ENCODE measurements at places on chromosomes 16 and 17.
A peak's percentile ranks its signal among the peaks of the same experiment; 100 is the strongest.

DNA sequence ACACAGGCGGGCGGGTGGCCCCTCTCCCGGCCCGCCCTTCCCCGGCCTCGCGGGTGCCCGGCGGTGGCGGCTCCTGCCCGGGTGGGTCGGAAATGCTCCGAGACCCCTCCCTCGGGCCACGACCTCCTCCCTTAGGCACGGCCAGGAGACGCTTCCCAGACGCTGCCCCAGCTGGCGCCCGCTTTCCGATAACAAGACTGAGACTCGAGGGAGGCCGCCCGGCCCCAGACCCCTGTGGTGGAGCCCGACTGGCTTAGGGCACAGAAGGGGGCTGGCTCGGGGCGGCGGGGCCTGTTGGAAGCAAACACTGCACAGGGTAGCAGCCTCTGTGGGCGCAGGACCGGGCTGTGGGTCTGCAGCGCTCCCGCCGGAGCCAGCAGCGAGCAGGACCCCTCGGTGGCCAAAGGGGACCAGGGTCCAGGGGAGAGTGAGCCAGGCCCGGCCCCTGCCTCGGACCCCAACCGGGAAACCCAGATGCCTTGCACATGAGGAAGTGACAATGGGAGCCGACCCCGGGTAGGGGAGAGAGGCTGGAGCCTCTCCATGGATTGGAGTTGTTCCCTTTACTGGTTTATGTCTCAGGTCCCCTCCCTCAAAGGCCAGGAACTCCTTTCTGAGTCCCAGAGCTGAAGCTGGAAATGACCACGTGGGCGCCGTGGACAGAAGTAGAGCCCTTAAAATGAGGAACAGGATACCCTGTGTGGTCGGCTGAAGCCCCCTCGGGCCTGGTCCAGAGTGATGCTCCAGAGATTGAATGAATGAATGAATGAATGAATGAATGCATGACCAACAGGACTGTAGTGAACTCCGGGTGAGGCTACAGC, 19.8 kb upstream of the ADCY7 start:
- DNase-seq, result no peak

DNA sequence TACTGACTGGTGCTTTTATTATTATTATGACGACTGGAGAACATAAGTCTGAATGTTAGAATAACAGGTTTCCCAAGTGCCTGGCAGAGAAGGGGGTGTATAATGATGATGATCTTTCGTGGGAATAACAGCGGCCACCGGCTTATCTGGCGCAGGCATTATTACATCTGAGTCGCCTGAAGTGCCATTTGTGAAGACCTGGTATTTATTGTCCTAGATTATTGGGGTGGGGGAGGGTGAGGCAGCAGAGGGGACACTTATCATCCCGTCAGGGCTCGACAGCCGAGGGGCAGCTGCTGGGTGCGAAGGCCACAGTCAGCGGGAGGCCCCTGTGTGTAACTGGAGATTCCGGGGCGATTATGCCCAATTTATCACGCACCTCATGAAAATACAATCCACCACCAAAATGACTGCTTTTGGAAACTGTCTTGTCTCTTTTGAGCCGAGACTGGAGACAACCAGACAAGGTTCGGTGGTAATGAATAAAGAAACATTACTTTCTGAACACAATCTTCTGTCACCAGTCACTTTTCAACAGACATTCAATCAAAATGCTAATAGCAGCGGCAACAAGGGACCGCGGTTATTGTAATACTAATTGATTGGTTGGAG, 199.3 kb downstream of the CCDC182 start:
- DNase-seq, result no peak

DNA sequence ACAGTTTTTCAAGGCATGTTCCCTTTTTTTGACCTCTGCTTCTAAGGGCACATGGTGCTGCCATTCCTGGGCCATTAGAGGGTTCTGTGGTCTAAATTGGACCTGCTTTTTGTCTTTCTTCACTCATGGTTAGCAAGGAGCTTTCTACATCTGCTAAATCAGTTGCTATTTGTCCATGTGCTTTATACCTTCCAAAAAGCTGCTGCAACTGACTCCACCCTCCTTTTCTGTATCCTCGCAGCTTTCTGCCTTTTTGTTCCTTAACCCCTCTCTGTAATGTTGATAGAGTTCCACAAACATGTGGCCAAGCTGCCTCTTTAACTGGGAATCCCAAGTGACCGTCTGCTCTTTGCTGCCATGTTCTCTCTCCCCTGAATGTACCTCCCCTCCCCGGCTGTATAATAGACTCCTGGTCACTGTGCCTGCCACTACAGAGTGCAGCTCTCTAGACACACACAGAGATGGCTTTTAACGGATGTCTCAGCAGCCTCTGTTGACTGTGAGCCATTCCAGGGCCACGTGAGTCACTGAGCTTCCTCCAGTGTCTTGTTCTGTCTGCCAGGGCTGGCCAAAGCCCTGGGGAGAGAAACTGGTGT, 57.4 kb upstream of the TEKT3 start:
- no peak for DNase-seq

DNA sequence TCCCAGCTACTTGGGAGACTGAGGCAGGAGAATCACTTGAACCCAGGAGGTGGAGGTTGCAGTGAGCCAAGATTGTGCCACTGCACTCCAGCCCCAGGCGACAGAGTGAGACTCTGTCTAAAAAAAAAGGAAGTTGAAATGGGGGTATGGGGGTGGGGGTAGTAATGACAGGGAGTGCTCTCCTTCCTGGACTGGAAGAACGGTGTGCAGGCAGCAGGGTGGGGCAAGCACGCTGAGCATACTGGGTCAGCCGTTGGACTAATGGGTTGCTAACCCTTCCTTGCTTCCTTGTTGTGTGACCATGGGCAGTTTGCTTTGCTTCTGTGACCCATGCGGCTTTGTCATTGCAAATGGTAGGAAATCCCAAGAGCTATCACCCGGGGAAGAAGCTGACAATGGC, 16.5 kb downstream of the KATNIP start:
- no peak for DNase-seq

GRCh38 chr16:64162613-64163375, 959.1 kb downstream of the CDH11 start:
- no peak for DNase-seq

GRCh38 chr17:35521150-35521549, 16.3 kb downstream of the SLFN12L start:
- no peak for DNase-seq

DNA sequence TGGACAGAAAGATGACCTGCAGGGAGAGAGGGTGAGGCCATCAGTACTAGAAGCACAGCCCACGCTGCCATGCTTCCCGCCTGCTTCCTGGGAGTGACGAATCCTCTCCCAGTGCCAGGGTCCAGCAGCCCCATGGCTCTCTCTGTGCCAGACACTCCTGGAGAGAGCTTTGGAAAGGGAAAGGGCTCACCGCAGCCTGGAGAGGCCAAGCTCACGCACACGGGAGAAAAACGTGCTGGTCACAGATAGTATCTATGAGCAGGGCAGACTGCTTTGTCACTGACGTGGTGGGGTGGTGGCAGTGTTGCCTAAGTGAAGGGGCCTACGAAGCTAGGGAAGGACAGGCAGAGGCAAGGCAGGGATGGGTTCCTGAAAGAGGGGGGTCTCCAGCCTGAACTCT, 5.4 kb downstream of the WBP2 start:
- DNase-seq, result no peak

- no peak for DNase-seq
Observed at GRCh38 chr17:66455060-66455459, 152.6 kb downstream of the PRKCA start.

- DNase-seq, result peak; percentile 92
Observed at GRCh38 chr17:43546319-43547188, at the start of gene ETV4. ETV4 (minus strand) TSS chr17:43546340; CDS start chr17:43545617, 723 bp downstream.

DNA sequence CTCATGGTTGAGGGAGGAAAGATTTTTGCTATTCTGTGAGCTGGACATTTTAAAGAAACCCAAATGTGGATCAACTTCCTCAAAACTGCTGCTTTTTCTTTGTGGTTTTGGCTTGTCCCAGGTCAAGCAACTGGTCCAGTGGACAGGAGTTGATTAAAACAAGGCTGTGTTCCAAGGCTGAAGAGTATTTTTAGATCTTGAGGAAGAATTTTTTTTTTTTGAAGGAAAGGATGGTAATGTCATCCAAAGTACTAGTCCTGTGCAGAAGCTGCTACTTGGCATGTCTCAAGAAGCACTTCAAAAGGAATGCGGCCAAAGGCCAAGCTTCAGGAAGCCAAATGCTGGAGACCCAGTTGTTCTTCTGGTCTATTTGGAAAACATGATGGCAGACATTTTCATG, 8.0 kb upstream of the MYH2 start:
- no peak for DNase-seq

- no peak for DNase-seq
Observed at GRCh38 chr17:19370493-19370960, 7.8 kb upstream of the MAPK7 start.

DNA sequence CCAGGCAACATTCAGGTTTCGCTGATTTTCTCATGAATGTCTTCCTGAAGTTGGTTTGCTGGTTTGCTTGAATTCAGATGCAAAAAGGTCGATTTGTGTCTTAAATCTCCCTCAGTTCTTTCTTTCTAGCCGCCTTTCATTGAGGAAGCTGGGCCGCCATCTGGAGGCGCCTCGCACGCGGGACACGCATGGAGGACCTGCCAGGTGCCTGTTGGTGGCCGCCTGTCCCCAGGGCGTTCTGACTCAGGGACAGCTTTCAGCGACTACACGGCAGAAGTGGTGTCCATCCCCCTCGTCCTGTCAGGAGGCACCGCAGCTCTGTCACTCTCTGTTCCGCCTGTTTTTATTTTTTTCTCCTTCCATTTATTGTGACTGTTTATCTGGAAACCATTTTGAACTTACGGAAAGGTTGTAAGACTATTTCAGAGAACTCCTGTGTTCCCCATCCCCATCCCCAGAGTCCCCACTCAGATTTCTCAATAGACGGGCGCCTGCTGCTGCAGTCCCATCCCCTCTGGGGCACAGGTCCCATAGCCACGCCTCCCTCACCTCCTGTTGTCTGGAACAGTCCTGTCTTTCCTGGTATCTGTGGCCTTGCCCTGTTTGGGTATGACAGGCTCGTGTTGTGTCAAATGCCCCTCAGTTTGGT, 33.2 kb downstream of the COX4I1 start:
- DNase-seq, result no peak

GRCh38 chr17:79201536-79202227, 127.1 kb downstream of the ENGASE start:
- no peak for DNase-seq

GRCh38 chr17:13888056-13888609, 181.2 kb upstream of the COX10 start:
- no peak for DNase-seq

DNA sequence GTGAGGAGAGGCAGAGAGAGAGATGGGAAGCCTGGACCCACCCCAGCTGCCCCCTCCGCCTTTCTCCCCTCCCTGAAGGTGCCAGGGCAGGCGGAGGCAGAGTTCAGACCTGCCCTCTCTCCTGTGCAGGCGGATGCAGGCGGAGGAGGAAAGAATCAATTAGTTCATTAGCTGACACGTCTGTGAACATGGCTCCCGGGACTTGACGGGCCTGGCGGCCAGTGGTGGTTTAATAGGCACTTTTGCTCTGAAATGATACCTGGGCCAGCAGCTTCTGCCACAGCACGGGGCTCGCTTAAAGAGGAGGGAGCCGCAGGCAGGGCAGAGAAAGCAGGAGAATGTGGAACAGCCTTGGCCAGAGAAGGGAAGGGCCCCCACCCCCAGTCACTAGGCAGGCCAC, 98.1 kb downstream of the SDK2 start:
- DNase-seq, result no peak

GRCh38 chr17:9924735-9925191, 19.7 kb upstream of the RCVRN start:
- no peak for DNase-seq

GRCh38 chr17:17868641-17869522, 32.1 kb upstream of the SREBF1 start:
- no peak for DNase-seq

DNA sequence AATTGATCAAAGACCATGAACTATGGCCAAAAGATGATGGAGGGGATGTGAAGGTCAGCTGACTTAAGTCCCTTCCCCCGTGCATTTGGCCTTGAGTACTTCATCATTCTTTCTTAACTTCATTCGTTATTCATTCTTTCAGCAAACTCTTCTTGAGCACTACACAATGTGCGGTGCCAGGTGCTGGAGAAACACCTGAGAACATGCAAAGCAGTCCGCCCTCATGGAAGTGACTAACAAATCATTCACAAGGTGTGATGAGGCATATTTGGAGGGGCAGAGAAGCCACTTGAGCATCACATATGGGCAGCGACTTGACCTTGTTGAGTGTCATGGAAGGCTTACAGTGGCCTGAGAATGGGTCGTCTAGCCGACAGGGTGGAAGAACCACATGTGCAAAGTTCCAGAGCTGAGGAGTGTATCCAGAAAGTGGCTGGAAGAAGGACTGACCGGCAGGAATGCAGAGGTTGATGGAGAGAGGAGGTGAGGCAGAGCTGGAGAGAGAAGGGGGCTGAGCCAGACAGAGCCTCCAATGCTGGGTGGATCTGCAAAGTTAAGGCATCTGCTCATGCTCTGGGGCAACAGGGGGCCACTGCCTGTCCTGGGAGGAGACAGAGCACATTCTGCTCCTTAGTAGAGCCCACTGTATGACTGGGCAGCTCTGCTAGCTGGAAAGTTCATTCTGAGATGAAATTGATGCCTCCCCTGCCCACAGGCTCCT, 25.1 kb upstream of the EIF1 start:
- no peak for DNase-seq

DNA sequence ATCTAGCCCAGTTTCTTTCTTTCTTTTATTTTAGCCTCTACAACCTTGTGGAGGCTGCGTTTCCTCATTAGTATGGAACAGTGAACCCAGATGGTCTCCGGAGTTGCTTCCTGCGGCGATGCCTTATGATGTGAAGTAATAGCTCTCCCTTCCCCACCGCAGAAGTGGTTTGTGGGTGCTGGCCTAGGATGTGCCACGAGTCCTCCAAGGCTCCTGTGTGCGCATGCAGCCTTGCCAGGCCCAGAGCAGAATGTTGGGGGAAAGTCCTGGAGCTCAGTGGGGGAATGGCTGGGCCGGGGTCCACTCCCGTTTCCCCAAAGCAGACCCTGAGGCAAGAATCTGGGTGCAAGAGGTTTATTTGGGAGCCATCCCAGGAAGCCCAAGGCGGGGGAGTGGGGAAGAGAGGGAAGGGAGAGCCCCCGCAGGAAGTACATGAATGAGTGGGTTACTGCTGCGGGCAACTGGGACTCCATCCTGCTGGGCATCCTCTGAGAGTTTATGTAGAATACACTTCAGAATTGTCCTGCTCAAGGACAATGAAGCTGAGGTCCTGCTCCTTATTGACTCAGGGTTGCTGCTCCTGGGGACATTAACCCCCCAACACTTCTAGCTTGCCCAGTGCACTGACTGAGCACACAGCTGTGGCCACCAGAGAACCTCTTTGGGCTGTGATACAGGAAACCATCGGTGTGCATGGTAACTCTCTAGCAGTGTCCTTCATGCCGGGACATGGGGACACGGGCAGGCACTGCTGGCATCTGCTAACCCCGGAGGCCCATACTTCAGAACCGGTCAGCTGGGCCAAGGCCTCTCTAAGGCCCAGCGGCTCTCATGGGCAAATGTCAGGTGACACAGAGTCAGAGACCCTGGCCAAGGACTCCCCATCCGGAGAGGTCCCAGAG, 3.7 kb upstream of the HCRT start:
- DNase-seq, result no peak

Measured in stimulated activated CD4-positive, alpha-beta T cell treated with anti-CD3 and anti-CD28 coated beads, Interleukin-4, amount 100 ng/mL, for 1 hour (primary cell).